ENCODE measurements at places on chromosomes 1 and 21. TPM values are rescaled to one million over a fixed set of nuclear protein-coding genes. Genes with fewer than 3 reads are reported as not detected.

The EXTL1 gene
- not detected for polyA plus RNA-seq

The PALMD gene
- polyA plus RNA-seq, result 2.7 TPM

The HNRNPR gene
- 69.1 TPM for polyA plus RNA-seq

- no peak for DNase-seq
Measured at GRCh38 chr1:113074237-113074636, 1.2 kb downstream of the LRIG2 start.

DNA sequence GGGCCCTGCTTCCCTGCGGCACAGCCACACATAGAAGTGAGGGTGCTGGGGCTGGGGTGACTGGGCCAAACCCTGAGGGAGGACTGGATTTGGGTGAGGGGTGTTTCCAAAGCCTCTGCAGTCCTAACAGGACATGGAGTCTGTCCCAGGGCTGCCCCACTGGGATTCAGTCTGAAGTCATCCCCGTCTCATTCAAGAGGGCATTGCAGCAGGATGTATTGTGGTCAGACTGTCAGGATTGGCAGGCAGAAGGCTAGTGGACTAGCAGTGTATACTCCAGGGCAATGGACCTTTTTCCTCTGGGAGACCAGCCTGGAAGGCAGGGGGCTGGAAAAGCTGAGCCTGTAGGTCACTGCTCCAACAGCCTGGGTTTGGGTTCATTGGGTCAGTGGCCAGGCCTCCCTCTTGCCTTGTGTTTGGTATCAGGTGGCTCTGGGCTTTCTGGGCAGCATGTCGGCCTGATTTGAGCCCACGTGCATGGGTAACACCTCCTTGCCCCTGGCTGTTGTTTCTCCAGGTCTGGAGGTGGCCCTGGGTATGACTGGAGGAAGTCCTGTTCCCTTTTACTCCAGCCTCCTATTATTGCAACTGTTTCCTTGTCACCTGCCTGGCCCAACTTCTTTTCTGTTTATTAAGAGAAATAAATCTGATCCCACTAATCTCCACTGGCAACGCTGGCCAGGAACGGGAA is 41.0 kb upstream of the SYNC start:
- DNase-seq, result no peak

- DNase-seq, result no peak
Measured at GRCh38 chr1:70091811-70092210, 113.6 kb downstream of the LRRC40 start.

- DNase-seq, result no peak
Measured at GRCh38 chr1:206684003-206684402, 702 bp upstream of the MAPKAPK2 start.

GRCh38 chr1:90127288-90127953 is 132.5 kb downstream of the ZNF326 start:
- no peak for DNase-seq

GRCh38 chr1:9302745-9303524 is 10.2 kb downstream of the SPSB1 start:
- DNase-seq, result no peak

- DNase-seq, result no peak
Measured at GRCh38 chr21:17576080-17576835, 36.4 kb downstream of the BTG3 start.

- DNase-seq, result no peak
Measured at GRCh38 chr1:110708974-110709440, 34.3 kb upstream of the KCNA3 start.

DNA sequence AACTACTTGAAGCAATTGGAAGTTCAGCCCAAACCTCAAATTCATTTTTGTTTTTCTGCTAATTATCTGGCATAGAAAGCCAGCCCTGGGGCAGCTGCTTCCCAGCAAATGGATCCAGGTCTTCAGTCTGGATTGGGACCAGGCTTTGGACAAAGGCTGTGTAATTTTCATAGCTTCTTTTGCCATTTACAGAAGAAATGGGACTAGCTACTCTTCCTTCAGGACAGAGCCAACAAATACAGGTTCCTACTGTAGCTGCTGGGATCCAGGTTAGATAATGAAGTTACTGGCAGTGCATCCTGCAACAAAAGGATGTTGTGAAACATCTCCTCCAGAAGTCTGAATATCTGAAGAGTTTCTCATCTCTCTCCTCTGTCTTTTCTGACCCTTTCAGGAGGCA is 171.5 kb upstream of the CAMK1G start:
- DNase-seq, result no peak

DNA sequence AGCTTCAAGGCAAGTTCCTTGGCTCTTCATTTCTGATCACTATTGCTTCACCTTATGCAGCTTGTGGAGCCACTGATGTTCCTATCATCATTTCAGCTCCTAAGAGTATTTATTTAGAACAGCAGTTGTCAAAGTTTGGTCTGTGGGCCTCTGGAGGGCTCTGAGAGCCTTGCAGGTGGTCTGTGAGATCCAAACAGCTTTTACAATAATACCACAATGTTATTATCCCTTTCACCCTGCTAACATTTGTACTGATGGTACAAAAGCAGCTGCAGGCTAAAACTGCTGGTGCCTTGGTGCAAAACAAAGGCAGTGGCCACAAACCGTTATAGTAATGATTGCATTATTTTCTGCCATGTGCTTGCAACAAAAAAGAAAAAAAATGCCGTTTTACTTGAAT is 33.8 kb downstream of the PATJ start:
- DNase-seq, result no peak

- no peak for DNase-seq
Measured at GRCh38 chr1:245007852-245008251, 143.5 kb upstream of the HNRNPU start.

DNA sequence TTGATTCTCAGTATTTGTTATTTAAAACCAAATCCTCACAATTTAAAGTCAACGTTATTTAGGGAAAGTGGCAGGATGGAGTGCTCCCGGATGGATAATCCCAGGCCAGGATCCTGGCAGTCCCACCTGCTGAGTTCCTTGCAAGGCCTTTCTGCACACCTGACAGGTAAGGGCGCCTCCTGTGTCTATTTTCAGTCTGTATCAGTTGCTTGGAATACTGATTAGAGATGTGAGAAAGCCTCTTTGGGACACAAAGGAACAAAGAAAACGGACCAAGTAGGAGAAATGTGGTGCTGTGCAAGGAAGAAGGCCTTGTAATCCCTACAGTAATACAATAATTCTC is 12.2 kb downstream of the STYXL2 start:
- no peak for DNase-seq

DNA sequence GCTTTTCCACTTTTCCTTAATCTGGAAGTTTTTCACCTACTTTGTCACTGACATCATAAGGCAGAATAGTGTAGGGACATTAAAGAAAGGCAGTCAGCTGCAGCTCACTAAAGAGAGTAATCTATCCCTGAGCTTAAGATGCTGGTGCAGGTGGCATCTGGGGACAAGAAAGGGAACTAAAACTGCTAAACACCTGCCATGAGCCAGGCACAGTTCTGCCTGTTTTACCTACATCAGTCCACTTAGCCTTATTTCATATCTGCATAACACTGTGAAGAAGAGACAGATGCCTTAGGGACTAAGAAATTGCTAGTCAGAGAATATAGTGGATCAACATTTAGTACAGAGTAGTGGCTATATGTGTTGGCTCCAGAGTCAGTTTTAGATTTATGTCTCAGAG is 88.1 kb downstream of the GPATCH2 start:
- no peak for DNase-seq

DNA sequence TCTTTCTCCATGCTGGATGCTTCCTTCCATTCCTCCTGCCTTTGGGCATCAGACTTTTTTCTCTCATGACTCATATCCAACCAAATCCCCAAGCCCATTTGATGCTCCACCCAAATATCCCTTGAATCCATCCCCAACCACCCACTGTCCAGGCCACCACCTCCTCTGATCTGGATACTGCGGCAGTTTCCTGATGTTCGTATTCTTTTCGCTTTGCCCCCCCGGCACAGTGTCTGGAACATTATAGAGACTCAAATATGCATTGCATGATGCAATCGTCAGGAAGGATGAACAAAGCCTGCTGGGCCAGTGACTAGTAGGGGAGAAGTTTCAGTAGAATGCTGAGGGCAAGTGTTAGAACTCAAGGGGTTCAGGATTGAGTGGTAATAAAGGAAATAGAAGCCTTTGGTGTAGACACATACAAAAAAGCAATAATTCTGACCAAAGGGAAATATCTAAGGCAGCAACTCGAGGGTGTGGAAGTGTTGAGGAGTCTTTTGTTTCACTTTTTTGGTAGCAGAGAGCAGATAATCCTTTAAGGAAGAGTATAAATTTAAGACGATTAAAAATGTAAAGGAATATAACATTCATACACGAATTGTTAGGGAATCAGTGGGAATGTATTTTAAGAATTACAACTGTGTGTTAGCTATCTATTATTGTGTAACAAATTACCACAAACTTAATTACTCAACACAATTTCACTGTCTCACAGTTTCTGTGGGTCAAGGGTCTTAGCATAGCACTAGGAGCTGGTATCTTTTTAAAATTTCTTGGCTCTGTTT is 7.5 kb downstream of the S100A11 start:
- no peak for DNase-seq

DNA sequence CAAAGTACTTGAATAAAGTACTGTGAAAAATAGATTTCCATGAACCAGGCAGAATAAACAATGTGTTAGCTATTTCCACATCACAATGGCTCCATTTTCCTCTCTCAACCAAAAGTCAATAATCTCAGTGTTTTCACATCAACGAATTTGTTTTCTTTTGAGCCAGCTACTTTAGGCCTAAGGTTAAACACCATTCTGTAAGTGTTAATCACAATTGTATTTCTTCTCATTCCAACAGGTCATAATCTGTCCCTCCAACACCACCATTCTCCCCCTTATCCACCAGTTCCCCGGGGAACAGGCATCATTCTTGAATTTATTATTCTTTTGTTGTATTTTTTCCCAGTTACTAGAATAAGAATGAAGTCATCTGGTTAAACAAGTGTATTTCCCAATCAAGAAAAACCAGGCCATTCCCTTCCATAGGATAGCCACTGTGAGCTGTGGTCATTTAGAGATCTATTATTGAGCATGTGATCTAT is 66.2 kb upstream of the PALMD start:
- DNase-seq, result no peak

DNA sequence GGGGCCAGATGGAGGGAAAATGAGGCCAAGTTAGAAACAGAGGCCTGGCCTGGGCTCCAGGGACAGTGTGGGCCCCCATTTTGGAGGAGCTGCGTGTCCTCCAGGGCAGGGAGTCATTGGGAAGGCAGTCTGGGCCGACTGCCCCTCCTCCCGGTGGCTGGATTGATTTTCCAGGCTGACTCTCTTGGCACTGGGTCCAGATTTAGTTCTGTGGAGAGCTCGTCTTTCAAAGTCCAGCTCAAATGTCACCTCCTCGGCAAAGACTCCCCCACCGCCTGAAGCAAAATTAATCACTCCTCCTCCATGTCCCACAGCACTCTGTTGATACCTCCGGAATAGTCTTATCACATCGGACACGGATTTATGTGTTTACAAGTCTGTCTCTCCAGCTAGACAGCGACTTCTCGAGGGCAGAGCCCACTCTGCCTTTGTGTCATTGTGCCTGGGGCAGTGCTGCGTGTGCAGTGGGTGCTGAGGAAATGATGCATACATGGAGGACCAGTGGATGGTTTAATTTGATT is 175.1 kb downstream of the CAMTA1 start:
- DNase-seq, result no peak
